ENCODE measurements at places on chromosomes 12 and 14. TPM values are rescaled to one million over a fixed set of nuclear protein-coding genes. Genes with fewer than 3 reads are reported as not detected.
A peak's percentile ranks its signal among the peaks of the same experiment; 100 is the strongest.

- DNase-seq, result no peak
Measured at GRCh38 chr14:67068251-67068650, 121.0 kb upstream of the GARIN2 start.

Gene CD69
- total RNA-seq, result 0.75 TPM

- no peak for DNase-seq
Measured at GRCh38 chr12:9741726-9742125, 8.8 kb upstream of the CLECL1 start.

GRCh38 chr12:2697057-2697800 is 97.5 kb upstream of the FKBP4 start:
- no peak for DNase-seq

DNA sequence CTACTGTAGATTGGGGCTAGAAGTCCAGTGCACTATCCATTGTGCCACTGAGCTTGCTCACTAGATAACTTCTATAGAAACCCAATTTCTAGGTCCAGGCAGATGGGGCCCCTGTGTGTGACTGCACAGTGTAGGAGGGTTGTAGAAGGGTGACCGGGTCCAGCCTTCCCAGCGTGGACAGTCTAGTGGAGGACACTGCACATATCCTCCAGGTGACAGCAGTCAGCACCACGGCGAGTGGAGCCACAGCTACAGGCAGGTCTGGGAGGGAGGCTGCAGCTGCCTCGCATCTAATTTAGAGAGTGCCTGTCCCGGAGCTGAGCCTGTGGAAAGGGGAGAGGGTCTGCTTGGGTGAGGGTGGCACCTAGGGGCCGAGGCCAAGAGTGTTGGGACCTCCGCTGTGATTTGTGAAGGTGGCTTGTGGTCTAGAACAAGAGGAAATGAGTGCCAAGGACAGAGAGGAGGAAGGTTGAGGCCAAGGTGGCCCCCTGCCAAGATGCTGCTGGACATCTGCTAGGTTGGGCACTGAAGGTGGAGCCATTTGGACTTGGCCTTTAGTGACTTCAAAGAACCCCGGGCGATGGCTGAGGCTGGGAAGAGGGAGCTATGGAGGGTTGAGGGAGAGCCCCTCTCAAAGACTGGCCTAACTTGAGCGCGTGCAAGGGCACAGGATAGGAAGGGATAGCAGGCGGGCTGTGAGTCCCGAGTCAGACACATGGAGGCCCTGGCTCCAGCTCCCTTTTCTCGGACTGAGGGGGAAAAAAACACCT is 46.0 kb upstream of the TRAF3 start:
- no peak for DNase-seq

Gene TUNAR
- total RNA-seq, result not detected

- DNase-seq, result no peak
Measured at GRCh38 chr12:130473266-130473665, 135.6 kb downstream of the PIWIL1 start.

Gene GYS2
- total RNA-seq, result not detected

GRCh38 chr12:98224584-98225221 is 290.7 kb upstream of the TMPO start:
- no peak for DNase-seq

Gene NINJ2
- not detected for total RNA-seq

- DNase-seq, result no peak
Measured at GRCh38 chr14:88225721-88226120, 97.3 kb downstream of the KCNK10 start.

DNA sequence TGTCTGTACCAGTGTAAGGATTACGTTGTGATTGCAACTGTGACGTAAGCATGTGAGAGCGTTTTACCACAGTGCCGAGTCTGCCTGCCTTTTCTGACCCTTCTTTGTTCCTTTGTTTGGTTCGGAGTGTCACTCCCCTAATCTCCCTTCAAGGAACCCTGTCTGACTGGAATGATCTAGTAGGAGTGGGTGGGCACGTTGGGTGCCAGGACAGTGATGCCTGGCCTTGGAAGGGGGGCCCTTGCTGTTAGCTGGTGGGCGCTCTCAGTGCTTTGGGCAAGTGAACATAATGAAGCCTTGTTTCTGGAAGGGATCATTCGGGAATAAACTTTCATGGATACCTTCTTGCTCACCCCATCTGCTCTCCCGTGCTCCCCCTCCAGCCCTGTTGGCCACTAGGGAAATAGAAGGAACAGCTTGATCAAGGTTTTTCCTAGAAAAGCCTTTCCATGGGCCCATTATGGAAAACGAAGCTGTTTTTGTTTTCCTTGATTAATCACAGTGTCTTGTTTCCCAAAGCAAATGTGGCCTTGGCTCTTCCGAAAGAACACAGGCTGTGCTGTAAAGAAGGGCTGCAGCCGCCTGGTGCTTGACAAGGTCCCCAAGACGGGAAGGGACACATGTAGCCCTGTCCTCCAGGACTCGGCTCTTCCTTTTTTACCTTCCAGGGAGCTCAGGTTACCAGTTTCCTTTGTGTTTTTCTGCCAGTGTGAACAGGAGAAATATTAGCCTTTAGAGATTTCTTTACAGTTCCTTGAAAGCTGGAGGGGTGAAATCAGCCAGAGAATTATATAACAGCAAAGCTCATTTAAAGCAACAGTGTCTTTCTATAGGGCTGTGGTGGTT is 215.5 kb downstream of the CRADD start:
- no peak for DNase-seq

GRCh38 chr12:48995086-48995879 is 3.9 kb downstream of the DDN start:
- peak; percentile 87 for DNase-seq

DNA sequence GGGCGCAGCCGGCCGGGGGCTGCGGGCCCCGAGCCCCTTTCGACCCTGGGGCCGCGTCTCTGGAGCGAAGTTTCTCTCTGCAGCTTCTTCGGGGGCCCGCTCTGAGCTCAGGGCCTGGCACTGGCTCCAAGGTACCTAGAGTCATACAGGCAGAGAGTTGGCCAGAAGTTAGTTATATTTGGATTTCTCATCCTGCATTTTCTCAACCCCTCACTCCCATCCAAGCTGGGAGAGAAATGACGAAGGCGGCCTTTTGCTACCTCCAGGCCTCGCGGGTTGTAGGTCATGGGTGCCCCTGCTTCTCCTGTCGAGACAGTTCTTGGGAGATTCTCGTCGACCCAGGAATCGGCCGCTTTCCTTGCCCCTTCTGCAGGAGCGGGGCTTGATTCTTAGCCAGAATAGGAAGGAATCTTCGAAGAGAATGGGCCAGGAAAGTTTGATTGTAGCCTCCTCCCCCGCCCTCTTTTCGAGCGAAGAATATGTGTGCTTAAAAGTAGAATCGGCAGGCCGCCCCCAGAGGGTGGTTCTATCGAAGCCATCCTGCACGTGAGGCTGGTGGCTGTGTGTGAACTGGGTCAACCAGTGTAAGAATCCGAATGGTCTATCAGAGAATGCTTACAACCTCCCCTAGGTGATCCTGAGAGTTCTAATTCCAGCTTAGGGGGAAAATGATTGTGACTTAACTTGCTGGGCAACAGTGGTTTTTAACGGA is 785 bp downstream of the MLEC start:
- peak; percentile 37 for DNase-seq

GRCh38 chr12:42510823-42511222 is 78.7 kb downstream of the PRICKLE1 start:
- no peak for DNase-seq

DNA sequence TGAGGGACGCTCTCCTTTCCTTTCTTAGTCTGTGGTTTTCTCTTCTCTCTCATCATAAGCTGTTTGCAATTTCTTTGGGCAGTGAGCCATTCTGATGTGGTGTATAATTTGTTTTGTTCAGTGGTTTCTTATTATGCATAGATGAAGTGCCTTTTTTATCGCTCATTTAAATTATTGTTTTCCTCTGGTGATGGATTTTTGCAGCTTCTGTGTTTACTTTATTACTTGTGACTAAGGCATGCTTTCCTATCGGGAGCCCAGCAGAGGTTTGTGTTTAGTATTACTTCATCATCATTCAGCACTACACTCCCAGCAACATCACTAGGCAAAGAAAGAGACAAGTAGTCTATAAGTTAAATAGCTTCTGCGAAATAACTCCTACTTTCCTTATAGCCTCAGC is 586.6 kb upstream of the NOVA1 start:
- DNase-seq, result peak; percentile 40

- DNase-seq, result no peak
Measured at GRCh38 chr14:105737504-105738246, 211.3 kb downstream of the TMEM121 start.

GRCh38 chr12:29582146-29582545 is 84.7 kb upstream of the OVCH1 start:
- DNase-seq, result no peak

Gene LUM
- total RNA-seq, result 0.15 TPM

DNA sequence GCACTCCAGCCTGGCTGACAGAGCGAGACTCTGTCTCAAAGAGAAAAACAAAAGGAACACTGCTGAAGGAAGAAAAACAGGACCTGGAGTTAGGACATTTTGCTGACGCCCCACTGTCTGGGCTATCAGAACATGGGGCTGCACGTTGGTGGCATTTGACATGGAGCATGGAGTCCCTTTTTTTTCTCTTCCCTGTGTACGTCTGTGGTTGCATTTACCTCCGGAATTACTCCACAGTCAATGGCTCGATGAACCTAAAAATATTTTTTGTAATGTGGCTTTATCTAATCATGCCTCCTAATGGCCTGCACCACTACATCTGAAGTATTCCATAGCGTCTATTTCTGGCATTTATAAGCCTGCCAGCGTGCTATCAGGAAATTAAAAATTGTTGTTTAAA is 30.7 kb downstream of the TESC start:
- no peak for DNase-seq

GRCh38 chr14:105117257-105117646 is 51.3 kb downstream of the JAG2 start:
- no peak for DNase-seq

Gene RERGL
- not detected for total RNA-seq

GRCh38 chr12:8157484-8158198 is 826 bp downstream of the ZNF705A start:
- no peak for DNase-seq

- no peak for DNase-seq
Measured at GRCh38 chr12:68514807-68515411, 95.8 kb upstream of the RAP1B start.

DNA sequence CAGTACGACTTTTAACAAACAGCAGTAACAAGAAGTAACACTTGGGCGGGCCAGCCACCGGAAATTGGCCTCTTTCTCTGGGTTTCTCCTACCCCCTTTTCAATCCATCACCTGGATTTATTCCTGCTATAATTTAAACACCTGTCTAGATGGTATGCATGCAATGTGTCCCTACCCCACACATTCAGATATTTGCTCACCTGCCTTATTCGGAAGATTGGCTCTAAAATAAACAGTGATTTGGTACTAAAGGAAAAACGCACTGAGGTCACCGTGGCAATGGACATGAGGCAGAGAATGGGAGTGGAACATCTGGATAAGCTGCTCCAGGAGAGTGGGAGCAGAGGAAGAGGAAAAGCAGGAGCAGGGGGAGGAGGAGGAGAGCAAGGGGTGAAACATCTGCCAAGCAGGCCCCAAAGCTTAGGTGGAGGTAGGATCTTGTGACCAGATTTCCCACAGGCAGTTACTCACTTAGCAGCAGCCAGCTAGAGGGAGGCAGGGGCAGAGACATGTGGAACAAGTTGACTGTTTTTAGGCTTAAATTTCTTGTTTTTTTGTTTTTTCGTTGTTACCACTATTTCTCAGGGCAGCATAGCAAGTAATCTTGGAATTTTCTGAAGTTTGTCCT is 150.9 kb downstream of the TTLL5 start:
- no peak for DNase-seq

Data from PC-3 (cell line).